ENCODE measurements at places on chromosomes 7 and 10.

DNA sequence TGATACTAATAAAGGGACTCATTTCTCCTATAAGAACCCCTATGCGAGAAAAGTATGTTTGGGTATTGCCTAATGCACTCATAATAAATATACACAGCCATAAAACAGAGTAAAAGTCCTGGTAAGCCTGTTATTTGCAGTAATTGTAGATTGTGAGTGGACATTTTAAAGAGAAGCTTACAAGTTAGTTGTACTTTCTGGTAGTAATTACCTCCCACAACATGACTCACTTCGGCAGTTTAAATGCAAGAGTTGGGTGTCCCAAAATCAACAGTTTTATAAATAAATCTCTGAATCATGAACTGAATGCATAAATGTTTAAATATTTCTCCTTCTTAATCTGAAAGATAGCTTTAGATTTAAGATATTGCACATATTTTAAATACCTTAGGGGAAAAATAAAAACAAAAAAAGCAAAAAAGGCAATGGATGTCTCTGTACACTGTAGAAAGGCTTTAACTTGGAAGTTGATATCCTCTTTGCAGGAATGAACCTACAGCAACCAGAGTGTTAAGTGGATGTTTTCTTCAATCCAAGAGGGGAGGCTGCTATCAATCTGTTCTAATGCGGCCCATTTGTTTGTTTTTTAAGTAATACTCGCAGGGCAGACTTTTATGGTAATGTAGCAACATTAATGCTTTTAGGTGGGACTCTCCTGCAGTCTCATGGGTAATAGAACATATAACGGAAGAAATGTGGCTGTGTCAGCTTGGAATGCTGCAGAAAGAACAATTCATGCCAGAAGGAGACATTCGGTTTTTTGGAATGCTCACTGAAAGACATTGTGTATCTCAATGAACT is 57.3 kb upstream of the ZEB1 start:
- DNase-seq: no peak

DNA sequence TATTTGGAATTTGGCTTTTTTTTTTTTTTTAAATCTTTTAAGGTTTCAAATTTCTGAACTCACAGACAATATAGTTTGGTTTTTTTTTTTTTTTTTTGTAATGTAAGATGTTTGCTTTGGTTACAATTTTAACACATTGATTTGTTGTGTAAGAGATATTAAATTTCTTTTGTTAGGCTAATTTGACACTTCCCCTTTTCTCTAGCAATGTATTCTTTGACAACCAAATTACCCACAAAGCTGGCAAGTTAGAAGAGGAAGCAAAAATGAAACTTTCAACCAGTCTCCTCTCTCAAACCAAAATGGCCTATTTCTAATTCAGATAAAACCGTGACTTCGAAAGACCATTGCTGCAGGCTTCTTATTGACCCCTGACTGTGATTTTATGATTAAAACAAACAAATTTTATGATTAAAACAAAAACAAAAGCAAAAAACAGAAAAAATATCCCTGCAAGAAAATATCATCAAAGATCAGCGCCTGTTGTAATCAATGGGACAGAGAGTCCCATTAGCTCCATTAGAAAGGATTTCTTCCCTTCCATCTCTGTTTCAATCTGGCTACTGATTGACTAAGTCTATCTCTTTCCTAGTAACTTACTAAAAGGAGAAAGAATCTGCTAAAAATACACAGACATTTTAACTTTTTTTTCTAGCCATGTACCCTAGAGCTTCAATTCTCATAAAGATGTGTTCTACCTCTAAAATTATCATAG is 489.2 kb downstream of the MDFIC start:
- no peak for DNase-seq

GRCh38 chr7:73988197-73988596 is 39.8 kb upstream of the ELN start:
- DNase-seq: no peak

- DNase-seq: no peak
Measured at GRCh38 chr7:132508724-132509353, 67.4 kb downstream of the PLXNA4 start.

DNA sequence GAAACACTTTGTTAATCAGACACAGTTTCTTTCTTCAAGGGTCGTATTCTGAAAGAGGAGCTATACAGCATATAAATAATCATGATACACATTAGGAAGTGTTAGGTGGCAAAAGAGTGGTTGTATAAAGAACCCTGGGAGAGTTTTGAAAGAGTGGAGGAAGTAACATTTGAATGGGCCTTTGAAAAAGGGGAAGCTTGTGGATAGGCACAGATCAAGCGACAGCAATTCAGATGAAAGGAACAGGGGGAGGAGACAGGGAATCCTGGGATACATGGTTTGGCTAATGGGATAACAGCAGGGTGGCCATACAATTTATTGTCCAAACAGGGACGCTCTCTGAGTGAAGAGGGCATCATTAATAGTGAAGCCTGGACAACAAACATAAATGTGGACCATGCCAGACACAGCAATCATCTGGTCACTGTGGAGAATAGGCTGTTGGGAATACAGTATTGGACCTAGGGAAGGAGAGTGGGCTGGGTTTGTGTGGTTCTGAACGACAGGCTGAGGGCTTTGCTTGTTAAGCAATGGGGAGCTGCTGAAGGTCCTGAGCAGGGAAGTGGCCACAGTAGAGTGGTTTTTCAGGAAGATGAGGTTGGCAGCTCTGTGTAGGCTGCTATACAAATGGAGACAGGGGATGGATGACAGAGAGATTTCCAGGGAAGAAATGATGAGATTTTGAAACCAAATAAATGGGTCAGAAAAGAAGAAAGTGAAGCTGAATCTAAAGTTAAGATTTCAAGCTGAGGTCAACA is 75.9 kb downstream of the ICA1 start:
- DNase-seq: no peak

DNA sequence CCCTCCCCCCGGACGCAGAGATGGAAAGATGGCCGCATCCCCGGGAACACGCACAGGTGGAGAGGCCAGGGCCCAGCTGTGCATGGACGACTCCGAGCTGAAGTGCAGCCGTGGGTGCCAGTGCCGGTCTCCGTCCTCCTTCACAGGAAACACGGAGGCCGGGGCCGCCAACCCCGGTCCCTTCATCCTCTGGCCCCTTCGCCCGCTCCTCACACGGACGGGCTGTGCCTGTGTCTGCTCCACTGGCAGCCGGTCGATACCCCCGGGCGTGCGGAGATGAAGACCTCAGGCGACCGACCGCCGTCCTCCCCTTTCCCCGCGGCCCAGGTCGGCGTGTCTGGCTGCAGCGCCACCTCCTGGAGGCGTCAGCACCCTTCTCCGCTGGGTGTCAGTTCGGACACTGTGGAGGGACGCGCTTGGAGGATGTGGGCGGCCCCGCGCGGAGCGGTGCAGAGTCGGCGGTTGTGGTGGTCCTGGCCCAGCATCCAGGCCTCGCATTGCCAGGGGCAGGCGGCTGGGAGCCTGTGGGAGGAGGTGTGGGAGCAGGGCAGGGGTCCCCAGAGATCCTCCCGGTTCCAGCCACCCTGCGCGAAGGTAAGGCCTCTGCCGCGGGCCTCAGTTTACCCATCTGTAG is 9.9 kb downstream of the ZNF511 start:
- DNase-seq: peak; percentile 47

GRCh38 chr7:30971840-30972563 is 8.2 kb downstream of the GHRHR start:
- no peak for DNase-seq

GRCh38 chr10:102757323-102757722 is 13.6 kb downstream of the WBP1L start:
- no peak for DNase-seq

- DNase-seq: no peak
Measured at GRCh38 chr7:178444-178843, 13.9 kb upstream of the FAM20C start.

DNA sequence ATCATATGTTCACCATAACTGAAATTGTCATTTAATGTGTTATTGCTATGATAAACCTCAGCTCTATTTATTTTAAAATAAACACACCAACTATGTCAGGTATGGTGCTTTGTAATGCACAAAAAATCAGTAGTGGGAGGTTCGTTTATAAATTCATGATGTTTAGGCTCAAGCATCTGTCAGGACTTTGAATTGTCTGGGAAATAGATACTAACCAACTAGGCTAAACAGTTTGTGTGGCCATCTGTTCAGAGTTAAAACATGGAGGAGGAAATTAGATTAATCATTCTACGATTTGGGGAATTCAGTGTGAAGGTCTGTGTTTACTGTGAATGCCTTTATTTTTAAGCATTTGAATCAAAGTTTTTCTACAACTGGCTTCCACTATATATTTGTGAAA is 212.6 kb upstream of the FZD8 start:
- no peak for DNase-seq

DNA sequence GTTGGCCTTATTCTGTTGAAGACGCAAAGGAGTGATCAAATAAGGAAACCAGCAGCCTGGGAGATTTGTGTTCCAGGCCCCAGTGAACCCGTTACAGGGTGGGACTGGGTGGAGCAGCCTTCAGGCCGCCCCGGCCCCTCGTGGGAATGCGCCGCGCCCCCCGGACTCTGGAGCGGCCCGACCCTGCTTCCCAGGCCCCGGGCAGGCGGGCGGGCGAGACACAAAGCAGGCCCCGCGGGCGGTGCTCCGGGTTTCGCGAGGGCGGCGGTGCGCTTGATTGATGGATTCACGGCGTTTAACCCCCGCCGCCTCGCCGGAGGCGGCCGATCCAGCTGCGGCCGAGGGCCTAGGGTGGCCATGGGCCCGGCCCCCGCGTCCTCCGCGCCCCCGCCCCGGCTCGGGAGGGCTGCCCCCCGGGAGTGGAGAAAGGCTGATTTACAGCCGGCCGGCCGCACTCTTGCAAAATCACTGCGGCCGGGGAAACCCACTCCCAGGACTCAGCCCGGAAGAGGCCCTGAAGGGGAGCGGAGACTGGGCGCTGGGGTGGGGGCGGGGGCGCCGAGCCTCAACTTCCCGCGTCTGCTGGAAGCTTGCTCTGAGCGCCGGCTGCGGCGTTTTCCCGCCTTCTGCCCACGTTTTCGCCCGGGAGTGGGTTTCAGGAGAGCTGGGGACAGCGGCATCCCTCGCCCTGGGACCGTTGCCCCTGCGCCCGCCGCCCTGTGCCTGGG is 299.6 kb upstream of the NFE2L3 start:
- no peak for DNase-seq

DNA sequence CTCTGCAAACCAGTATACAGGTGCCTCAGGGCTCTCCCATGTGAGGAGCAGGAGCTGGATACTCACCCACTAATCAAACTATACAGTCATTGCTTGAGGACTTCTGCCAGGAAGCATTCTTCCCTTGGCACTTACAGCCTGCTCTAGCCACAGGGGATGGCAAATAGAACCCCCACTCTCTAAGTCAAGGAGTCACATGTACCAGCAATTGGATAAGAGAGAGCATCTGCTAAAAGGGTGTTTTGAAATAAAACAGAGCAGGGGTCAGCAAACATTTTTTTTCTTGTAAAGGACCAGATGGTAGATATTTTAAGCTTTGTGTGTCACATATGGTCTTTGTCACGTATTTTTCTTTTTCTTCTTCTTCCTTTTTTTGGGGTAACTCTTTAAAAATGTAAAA is 865.2 kb upstream of the GHITM start:
- DNase-seq: no peak

DNA sequence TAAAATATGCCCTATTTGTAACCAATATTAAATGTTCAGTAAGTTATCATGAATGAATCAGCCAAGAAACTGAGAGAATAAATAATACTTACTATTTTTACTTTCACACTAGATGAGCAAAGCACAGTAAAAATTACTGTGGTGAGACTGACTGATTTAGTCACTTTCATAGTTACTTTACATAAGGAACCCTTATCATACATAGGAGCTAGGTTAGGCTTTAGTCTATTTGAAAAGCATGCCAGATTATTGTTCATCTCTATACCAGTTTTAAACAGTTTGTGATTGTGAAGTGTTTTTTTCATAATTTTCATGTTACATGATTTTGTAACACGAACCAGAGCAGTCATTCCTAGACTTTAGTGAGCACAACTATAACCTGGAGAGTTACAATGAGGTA is 80.7 kb upstream of the MAGI2 start:
- DNase-seq: no peak

DNA sequence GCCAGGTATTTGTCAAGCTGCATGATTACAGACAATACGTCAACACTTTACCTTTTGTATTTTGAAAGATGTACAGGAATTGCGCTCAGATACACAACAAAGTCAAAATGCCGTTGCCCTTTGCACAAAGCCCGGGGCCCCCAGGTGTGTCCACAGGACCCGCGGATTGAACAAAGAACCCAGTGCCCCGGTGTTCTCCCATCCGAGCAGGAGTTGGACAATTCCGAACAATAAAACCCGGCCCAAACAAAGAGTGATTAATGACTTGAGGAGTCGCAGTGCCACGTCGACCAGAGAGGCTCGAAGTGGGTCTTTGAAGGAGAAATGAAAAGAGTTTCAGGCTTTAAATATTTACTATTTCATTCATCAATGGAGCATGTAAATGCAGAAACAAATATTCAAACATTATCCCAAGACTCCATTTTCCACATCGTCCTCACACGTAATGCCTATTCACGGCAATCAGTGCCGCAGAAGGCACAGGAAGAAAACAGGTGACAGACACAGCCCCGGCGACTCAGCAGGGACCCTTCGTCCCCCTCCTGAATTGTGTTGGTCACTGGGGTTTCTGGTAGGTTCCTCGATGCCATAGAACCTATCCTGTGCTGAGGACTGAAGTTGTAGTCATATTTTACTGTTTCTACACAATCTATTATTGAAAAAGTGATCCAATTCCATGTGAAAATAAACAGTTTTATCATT is 70.9 kb upstream of the MGMT start:
- DNase-seq: no peak

- DNase-seq: no peak
Measured at GRCh38 chr10:55144001-55144400, 343.0 kb upstream of the PCDH15 start.

DNA sequence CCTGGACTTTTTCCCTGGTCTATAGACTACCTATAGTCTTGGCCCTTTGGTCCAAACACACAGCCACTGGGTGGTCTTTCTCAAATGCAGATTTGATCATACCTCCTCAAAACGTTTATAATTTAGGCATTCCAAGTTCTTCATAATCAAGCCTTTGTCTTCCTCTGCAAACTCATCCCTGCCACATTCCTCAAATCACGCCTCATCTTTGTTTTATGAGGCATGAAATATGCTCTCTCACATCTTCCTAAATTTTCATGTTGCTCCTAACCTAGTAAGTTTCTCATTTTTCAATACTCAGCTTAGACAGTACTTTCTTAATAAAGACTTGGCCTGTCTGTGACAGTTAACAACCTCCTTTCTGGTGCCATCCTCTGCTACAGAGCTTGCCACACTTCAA is 10.9 kb upstream of the HERC4 start:
- no peak for DNase-seq

DNA sequence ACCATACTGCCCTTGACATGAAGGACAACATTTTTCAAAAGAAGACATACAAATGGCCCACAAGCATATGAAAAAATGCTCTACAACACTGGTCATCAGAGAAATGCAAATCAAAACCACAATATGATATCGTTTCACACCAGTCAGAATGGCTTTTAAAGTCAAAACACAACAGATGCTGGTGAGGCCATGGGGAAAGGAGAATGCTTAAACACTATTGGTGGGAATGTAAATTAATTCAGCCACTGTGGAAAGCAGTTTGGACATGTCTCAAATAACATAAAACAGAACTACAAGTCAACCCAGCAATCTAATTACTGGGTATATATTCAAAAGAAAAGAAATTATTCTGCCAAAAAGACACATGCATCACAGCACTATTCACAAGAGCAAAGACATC is 4.2 kb upstream of the NT5C3A start:
- DNase-seq: no peak

All from iPS DF 6.9 (cell line).